ENCODE measurements at places on chromosomes 12 and 14.

GRCh38 chr12:69824966-69825560 is at the start of gene MYRFL:
Gene MYRFL, plus strand, starts transcription at chr12:69825227. Its CDS starts 291 bp downstream, at chr12:69825518.
- DNase-seq: no peak

DNA sequence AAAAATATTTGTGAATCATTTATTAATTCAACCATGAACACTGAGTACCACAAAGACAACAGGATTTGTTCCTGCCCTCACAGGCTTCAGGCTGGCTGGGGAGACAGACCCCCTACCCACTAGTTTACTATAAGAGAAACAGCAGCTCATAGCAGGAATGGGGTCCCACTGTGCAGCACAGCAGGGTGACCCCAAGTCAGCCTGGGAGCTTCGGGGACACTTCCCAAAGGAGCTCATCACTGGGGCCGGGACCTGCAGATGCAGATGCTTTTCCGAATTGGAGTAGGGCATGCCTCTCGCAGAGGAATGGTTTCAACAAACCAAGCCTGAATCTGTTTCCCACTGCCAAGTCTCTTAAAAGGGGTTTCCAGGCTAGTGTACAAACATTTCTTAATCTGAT is 176.2 kb upstream of the PWP1 start:
- DNase-seq: no peak

DNA sequence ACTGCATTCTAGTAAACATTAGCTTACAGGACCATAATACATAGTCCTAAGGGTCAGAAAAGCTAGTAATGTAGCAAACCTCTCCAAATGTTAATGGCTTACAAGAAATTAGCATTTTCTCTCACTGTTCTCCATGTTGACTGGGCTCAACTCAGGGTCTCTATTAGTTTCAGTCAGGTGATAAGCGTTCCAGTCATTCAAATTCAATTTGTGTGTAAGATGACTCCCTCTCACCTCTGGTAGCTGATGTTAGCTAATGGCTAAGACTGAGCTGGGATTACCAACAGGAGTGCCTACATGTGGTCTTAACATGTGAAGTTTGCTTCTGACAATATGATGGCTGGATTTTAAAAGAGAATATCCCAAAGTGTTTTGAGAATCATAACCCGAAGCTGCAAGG is 630.5 kb upstream of the USP15 start:
- DNase-seq: no peak

GRCh38 chr14:44613061-44613712 is 106.1 kb upstream of the FSCB start:
- DNase-seq: no peak

DNA sequence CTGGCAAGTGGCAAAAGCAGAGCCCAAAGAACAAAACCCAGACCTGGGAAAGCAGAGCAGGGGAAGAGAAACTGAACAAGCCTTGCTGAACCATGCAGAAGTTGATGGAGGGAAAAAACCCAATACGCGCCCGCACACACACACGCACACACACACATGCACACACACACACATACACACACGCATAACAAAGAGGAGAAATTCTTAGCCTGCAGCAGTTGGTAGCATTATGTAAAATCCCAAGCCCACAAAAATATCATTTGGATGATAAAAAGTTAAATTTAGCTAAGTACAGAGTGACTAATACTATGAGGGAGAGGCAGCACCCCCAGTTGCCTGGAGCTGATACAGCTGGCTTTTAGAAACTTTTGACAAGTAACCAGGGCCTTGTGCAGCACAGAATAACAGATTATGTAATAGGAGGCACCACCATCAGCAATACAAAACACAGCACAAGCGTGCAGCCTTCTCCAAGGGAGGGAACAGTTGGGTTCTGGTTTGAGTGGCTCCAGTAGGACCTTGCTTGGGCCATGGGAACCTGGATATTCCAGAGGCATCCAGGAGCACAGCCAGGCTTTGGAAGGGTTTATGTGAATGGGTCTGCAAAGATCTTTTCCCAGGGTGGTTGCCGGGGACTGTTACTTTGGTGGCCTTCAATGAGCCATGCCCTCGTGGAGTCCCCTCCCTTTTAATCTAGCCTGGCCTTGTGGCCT is 35.3 kb downstream of the PITPNM2 start:
- DNase-seq: no peak

DNA sequence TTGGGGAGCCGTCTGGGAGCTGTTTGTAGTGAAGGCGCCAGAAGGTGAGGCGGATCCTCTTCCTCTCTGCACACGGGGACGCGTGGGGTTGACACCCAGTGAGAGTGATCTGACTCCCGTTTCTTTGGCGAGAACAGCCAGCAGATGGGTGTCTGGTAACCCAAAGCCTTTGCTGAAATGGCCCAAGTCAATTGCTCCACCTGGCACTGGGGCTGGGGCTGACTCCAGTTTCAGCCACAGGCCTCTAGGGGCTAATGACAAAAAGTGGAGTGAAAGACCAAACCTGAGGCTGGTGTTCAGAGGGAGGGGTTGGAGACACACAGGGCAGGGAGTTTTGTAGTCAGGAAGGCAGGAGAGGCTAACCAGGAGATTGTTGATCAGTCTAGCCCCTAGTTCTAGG is 87.0 kb downstream of the FRMD6 start:
- DNase-seq: no peak

GRCh38 chr12:29238822-29239291 is 89.8 kb downstream of the FAR2 start:
- DNase-seq: no peak

Measured in stimulated activated CD8-positive, alpha-beta memory T cell treated with anti-CD3 and anti-CD28 coated beads, Interleukin-4, amount 100 ng/mL, for 1 hour (primary cell).